ENCODE measurements at places on chromosomes 2 and 18.

GRCh38 chr2:149894760-149895159 is 307.2 kb upstream of the MMADHC start:
- no peak for DNase-seq

GRCh38 chr2:5826979-5827655 is 134.9 kb downstream of the SOX11 start:
- DNase-seq, result no peak

DNA sequence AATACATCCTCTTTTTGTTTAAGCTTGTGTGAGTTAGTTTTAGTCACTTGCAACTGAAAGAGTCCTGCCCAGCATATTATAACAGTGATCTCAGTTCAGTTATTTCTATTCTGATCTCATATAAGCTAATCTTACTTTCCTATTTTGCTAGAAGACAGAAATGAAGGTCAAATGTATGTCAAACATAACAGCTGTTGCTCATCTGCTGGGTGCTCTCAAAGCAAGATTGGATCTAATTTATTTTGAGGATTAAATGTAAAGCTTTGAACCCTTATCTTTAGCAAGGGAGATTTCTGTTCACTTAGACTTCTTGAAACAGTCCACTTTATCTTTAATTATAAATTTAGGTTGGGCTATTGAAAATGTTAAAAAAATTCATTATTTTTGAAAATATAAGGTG is 31.2 kb downstream of the CRYGD start:
- no peak for DNase-seq

DNA sequence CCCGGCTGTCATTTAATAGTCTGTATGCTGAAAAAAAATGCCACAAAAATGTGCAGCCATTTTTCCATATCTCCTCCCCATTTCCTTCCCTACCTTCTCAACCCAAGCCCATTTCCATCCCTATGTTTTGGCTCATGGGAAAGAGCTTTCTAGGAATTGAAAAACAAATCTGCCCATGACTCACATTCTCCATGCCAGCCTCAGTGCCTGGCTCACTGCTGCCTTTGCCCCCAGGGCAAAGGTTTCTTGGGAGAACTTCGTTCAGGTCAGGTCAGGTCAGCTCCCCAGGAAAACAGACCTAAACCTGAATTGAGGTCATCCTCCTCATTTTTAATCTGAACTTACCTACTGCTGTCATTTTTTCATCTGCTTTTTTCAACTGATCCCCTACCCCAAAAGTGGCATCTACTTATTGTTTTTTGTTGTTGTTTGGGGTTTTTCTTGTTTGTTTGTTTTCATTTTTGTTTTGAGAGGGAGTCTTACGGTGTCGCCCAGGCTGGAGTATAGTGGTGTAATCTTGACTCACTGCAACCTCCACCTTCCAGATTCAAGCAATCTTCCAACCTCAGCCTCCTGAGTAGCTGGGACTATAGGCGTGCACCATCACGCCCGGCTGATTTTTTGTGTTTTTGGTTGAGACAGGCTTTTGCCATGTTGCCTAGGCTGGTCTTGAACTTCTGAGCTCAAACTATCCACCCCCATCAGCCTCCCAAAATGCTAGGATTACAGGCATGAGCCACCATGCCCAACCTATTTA is 66.7 kb downstream of the FECH start:
- no peak for DNase-seq

DNA sequence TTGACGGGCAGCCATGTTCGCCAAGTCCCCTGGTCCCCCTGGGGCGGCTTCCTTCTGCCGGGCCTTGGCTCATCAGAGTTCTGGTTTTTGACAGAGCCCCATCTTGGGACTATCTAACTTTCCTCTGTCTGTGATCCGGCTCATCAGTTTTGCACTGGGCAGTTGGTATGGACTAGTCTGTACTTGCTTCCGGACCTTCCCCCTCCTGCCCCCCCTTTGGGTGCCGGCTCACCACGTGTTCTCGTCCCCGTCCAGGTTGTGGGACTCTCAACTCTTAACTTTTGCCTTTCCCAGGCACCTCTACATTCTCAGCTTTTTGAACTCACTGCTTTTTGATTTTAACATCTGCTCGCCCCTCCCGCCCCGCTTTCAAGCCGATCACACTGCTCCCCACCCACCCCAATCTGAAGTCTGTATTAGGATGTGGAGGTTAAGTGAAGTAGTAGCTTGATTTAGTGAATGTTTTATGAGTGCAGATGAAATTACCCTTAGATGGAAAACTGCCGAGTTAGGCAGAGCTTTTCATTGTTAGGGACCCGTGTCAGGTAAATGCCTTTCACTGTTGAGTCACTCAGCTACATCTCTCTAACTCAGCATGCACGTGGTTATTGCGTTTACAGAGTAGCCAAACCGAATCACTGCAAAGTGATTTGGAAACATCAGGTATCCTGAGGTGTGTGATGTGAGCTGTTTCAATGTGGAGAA is 874 bp downstream of the WDR43 start:
- DNase-seq, result peak; percentile 20

DNA sequence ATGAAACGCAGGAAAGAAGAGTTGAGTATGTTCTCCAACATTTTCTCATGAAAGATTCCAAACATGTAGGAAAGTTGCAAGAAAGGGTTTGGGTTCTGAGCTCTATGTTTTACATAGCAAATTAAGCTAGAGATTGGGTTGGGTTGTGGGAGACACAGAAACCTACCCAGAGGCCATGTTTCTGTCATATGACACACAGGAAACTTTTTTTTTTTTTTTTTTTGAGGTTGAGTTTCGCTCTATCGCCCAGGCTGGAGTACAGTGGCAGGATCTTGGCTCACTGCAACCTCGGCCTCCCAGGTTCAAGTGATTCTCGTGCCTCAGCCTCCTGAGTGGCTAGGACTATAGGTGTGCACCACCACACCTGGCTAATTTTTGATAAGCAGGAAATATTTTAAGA is 57.6 kb downstream of the DOCK10 start:
- DNase-seq, result no peak

- no peak for DNase-seq
These were observed 48.5 kb downstream of the CCDC138 start for GRCh38 chr2:108835040-108835439.

- no peak for DNase-seq
These were observed 21.2 kb downstream of the VIT start for GRCh38 chr2:36717603-36718266.

GRCh38 chr2:78992451-78992806 is 33.1 kb upstream of the REG3G start:
- DNase-seq, result no peak

- DNase-seq, result no peak
These were observed 7.0 kb downstream of the HJURP start for GRCh38 chr2:233847248-233847898.

DNA sequence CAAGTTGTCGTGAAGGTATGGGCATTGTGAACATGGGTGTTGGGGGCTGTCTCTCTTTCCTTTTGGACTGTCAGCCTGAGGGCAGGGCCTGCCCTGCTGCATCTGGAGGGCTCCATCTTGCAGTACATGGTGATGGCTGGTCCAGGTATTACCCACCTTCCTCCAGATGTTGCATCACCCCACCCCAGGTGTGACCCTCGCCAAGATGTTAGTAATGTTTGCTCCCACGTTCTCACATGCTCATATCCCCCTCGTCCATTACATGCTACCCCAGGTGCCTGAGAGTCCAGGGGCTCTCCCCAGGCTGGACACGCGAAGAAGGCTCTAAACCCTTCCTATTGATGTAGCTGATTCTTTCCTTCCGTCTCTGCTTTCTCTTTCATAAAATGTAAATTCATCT is 13.9 kb downstream of the ZAP70 start:
- DNase-seq, result no peak

- DNase-seq, result no peak
These were observed 31.8 kb upstream of the MTCL1 start for GRCh38 chr18:8673256-8674209.

GRCh38 chr2:216774180-216774579 is 78.8 kb upstream of the IGFBP5 start:
- no peak for DNase-seq

DNA sequence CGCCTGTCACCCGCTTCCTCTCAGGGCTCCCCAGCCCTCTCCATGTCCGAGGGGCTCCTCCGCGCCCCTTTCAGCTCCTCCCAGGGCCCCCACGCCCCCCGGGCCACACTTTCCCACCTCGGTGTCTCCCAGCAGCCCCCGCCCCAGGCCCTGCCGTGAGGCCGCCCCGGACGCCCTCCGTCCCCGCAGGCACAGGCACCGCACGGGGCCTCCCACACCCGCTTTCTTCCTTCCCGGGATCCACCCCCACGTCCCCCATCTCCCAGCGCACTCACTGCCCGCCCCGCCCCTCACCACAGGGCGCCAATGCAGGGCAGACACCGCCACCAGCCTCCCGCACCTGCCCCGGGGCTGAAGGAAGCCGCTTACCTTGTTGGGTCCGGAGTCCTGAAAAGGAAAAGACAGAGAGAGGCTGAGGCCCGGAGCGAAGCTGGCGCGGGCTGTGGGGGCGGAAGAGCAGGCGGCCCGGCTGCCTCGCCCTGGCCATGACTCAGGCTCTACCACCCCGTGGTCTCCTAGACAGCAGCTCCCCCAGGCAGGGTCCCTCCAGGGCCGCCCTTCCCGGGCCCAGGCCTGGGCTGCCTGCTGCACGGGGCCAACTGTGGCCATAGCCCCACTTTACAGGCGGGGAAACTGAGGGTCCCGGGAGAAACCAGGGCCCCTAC is 37.7 kb downstream of the KIF1A start:
- no peak for DNase-seq

DNA sequence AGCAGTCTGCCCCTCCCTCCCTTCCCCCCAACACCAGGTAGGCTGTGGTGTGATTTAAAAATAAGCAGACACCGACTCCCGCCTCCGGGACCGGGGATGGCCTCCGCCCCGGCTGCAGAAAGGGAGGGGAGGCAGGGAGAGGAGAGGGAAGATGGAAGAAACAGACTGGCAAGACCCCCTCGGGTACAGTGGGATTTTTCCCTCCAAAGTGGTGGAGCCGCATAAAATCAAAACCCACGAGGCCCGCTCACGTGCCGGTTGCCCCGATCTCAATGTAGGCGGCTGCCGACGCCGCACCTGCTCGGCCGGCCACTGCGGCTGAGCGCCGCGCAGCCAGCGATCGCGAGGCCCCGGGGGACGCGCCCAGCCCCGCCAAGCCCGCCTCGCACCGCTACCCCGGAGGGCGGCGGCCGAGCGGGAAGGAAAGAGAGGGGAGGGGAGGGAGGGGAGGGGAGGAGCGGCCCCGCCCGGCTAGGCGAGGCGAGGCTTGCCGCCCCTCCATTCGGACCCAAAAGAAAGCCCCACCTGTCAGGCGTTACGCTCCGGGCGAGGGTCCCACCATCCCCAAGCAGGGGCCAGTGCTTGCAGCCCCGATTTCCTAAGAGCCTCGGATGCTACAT is 811 bp downstream of the ADD2 start:
- DNase-seq, result peak; percentile 4

- no peak for DNase-seq
These were observed 139.7 kb downstream of the PRPF40A start for GRCh38 chr2:152577579-152577978.

- DNase-seq, result no peak
These were observed 319.4 kb downstream of the NRXN1 start for GRCh38 chr2:50712569-50712968.

- DNase-seq, result no peak
These were observed 23.7 kb upstream of the DNAH6 start for GRCh38 chr2:84492571-84492970.

GRCh38 chr2:190592831-190593230 is 56.1 kb upstream of the NAB1 start:
- no peak for DNase-seq

DNA sequence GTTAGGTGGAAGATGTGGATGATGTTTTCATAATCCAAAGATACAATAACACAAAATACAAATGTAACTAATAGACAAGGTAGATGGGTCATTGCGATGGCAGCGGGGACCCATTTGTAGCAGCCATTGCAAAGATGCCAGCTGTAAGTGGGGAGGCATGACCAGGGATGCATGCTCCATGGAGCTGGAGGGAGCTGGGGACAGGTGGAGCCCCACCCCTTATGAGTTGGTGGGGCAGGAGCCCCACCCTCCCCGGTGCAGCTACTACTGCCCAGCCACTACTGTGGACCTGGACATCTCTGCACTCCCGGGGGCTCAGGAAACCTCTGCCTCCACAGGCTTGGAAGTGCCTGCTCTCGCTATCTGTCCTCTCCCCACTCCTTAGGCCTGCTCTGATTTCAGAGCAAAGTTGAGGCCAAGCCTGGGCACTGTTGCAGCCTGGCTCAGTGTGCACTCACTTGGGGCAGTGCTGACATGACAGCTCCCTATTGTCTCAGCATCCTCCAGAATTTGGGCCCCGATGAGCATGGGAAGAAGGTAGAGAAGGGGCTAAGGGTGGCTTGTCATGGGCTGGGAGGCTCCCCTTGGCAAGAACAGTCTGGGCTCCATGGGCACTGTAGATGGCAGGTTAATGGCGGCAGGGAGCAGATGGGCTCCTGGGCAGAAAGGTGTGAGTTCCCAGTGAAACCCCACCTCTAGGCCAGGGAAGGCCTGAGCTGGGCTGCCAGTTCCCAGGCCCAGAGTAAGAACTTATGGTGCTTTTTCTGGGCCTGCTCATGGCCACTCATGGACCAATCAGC is 81.1 kb downstream of the ZNF804A start:
- DNase-seq, result no peak

GRCh38 chr2:217617616-217618022 is 385.2 kb downstream of the TNS1 start:
- no peak for DNase-seq

DNA sequence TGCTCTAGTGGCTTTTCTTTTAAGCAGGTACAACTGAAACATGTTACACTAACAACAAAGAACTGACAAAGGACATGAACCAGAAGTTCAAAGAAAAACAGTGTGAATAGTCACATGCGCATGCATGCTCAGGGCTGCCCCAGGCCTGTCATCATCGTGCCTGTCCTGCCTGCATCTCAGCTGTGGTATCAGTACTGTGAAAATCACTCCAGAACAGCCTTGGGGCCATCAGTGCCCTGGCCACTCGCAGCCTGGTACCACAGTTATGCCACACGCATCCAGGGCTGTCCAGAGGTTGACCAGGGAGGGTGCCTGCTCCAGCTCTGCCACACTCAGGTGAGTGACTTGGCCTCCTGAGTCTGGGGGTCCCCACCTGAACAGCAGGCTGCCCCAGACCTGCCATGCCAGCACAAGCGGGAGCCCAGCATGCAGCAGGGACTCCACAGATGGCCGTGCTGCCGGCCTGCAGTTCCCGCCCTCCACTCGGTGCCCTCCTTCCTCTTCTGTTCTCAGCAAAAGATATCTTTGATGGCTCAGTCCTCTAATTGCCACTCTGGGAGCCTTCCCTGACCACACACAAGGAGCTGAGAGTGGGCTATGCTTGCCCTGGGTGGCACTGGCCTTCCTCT is 12.3 kb downstream of the LIMS2 start:
- DNase-seq, result no peak

DNA sequence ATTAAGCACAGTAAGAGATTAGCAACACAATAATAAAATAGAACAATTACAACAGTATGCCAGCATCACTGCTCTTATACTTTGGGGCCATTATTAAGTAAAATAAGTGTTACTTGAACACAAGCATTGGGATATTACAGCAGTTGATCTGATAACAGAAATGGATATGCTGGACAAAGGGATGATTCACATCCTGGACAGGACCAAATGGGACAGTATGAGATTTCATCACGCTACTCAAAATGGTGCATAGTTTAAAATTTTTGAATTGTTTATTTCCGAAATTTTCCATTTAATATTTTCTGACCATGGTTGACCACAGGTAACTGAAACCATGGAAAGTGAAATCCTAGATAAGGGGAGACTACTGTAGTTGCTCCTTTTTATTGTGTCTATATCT is 138.2 kb downstream of the UBR3 start:
- DNase-seq, result no peak

GRCh38 chr2:191790737-191791136 is 56.2 kb downstream of the CAVIN2 start:
- DNase-seq, result no peak

Measured in CD4-positive, alpha-beta T cell treated with Interferon gamma for 1 hour (primary cell).